Effector memory CD4-positive, alpha-beta T cell (primary cell): ENCODE measurements at places on chromosomes 3 and 15.

DNA sequence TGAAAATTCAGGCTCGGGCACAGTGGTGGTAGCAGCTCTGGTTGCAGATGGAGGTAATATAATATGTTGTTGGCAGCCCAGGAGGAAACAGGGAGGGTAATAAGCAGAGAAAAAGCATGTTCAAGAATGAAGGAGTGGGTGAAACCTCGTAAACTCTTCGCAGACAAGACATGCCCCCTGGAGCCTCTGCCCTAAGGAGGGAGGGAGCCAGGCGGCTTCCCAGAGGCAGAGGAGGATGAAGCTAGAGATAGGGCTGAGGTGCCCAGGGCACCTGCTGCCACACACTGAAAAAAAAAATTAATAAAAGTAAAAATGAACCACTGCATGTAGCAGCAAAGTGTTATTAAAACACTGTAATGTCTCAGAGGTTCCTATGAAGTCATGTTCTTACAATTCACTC, 137.3 kb downstream of the FOXP1 start:
- no peak for DNase-seq

DNA sequence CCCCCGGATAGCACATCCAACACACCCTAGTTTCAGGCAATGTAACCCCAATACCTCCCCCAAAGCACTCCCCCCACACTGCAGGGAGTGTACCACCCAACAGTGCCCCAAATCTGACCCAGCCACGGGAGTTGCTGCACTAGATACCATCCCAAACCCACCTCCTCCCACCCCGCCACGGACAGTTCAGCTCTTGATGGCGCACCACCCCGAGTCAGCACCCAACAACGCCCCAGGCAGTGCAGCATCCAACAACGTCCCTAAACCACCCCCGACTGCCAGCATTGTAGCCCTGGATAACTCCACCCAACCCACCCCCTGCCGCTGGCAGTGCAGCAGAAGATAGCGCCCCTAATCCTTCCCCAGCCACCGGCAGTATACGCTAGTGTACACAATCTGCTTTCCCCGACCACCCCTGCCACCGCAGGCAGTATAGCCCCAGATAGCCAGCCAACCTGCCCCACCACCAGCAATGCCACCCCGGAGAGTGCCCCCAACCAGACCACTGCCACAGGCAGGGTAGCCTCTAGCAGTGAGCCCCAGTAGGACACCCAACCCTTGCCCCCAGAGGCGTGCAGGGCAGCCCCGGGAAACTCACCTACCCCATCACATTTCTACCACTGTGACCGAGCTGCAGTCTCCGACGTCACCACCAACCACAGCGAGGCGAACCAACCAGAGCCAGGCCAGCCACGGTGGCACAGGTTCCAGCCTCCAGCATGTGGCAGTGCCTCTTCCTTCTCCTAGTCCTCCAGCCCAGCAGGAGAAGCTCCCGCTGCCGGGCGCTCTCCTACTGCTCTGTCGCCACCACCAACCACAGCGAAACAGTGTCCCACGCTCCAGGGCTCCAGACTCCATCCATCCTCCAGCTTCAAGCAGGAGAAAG, 178.1 kb downstream of the POTEB3 start:
- no peak for DNase-seq

GRCh38 chr3:50136714-50137405, 18.3 kb upstream of the SEMA3F start:
- no peak for DNase-seq

DNA sequence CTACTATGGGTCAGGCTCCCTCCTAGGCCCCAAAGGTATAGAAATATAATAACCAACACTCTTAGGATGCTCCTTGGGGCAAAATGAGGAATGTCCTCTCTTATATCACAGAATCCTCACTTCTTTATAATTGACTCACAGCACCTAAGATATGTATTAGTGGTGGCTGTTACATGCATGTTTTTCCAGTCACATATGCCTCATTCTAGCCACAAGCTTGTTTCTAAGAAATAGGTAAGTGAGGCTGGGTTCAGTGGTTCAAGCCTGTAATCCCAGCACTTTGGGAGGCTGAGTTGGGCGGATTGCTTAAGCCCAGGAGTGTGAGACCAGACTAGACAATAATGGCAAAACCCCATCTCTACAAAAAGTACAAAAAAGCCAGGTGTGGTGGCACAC, 57.9 kb upstream of the PSMD6 start:
- DNase-seq: no peak

DNA sequence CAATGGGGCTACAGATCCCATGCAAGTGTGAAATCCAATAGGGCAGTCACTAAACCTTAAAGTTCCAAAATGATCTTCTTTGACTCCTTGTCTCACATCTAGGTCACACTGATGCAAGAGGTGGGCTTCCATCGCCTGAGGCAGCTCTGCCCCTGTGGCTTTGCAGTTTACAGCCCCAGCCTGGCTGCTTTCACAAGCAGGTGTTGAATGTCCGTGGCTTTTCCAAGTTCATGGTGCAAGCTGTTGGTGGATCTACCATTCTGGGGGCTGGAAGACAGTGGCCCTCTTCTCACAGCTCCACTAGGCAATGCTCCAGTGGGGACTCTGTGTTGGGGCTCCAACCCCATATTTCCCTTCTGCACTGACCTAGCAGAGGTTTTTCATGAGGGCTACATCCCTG, 68.5 kb upstream of the PRR20G start:
- DNase-seq: no peak

- no peak for DNase-seq
These were observed 16.4 kb downstream of the PLEKHO2 start for GRCh38 chr15:64858021-64858575.
